T-helper 1 cell (primary cell): ENCODE measurements at places on chromosomes 6 and 20.

- DNase-seq = no peak
Measured at GRCh38 chr6:110173506-110174132, 5.9 kb downstream of the WASF1 start.

DNA sequence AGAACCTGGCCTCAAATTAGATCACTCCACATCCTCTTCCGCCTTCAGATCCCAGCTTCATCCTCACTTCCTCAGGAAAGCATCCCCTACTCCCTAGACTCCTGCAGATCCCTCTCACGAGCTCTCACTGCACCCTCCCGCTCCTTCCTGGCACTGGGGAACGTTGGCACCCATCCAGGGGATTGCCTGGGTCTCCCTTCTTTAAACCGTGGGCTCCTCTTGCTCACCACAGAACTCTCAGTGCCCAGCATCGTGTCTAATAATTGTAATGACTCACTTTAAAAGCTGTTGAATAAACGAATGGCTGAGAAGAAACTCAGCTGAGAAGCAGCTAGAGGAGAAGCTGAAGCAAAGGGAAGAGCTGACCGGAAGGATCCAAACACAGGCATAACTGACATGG lies 20.4 kb downstream of the ZC3H12D start:
- DNase-seq = no peak

DNA sequence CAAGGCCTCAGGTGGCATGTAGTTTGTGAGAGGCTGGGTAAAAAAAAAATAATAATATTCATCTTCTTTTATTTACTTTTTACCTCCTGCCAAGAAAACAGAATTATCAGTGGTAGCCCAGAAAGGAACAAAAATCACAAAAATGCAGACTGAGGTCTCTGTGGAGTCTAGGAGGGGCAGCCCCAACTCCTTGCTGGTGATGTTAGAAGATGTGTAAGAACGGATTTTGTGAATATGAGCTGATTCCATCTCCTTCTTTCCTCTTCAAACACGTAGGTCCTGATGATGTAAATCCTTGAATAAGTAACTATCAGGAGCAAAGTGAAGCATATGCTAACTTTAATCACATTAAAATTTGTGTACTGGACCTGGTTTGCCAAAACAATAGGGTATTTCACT lies 226.8 kb downstream of the EYA4 start:
- DNase-seq = no peak

DNA sequence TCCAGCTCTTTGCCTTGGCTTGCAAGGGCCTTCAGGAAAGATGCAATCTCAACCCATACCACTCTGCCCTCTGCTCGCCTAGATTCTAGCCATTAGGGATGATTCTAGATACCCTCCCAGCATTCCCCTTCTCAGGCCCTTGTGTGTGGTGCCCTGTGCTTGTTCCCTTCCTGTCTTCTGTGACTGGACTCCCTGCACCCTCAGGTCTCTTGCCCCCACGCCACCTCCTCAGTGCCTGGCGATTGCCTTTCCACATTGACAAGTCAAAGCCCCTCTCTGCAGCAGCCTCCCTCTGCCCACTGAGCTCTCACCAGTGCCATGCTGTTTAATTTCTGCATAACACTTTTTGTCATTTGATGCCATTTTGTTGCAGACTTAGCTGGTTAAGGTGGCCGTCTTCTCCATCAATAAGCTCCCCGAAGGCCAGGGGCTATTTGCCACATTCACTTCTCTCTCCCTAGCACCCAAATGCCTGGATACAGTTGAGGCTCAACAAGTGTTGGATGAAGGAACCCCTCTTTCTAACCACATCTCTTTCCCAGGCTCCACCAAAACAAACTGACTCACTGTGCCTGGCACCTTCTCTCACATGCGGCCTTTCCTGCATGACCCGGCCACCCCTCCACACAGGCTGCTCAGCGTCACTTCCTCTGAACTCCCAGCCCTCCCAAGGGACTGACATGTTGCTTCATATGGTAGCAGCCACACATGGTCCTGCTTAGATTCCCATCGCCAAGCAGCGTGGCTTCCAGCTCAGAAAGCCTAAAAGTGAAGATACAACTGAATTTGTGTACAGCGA lies 4.6 kb upstream of the TXNDC5 start:
- DNase-seq = no peak

DNA sequence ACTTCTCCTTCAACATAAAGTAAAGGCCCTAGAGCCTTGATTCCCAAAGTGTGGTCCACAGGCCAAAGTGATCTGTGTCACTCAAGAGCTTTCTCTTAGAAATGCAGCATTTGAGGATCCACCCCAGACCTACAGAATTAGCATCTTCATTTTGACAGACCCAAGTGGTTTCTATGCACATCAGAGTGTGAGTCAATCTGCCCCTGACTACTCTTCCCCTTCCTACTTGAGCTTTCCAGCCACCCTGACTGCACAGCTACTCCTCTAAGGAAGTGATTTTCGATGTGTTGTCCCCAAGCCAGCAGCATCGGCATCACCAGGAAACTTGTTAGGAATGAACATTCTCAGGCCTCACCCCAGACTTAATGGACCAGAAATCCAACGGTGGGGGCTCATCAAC lies 2.6 kb downstream of the MEP1A start:
- DNase-seq = no peak

DNA sequence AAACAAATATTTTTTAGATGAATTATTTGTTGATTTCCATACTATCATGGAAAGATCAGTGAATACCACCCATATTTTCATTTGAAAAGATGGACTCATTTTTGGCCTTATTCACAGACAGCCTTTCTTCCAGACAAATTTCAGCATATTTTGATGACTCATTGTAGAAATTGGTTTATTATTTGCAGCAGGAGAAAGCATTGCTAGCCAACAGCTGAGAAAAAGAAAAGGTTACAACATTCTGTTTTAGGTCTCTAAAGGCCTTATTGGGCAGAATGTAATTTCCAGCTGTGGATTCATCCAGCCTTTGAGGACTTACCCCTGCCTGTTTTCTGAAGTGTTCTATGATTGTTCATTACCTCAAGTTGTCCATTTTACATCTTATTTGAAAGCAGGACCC lies 201.9 kb downstream of the PLCB4 start:
- DNase-seq = no peak
